ENCODE measurements at places on chromosomes 7 and 10.

DNA sequence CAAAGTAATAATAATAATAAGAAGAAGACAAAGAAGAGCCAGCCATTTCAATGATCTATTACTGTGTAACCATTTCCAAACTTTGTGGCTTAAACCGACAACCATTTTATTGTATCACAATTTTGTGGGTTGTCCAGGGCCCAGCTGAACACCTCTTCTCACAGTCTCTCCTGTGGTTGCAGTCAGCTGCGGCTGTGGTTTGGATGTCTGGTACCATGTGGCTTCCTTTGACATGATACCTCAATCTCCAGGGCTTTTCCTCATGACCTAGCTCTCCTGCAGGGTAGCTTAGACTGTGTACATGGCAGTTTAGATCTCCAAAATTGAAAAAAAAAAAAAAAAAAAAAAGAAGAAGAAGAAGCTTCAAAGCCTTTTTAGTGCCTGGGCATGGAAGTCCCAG lies 72.6 kb upstream of the NFKB2 start:
- DNase-seq = no peak

DNA sequence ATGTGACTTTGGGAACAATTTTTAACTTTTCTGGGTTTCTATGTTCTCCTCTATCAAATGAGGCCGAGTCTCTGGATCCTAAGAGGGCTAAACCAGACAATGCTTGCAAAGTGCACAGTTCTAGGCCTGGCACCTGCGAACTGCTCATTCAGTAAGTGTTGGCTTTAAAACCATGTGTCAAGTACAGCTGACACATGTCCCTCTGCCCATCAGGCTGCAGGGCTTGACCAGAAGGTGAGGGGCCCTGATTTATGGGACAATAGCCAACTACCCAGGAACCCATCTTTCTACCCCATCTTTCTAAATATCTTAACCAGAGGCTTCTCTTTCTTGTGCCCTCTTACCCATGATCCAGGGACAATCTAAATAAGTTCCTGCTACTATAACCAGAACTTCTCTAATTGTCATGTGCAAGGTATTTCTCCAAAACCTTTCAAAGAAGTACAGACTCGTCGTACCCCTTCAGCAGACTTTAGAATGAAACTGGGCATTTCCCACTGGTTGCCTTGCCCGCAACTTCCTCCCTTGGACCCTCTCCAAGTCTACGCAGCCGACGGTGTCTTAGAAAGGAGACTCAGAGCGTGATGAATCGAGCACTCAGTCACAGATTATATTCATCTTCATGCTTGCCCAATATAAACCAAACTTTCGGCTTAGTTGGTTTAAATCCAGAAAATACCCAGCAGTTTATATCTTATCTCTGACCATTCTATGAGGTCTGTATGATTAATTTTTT lies 69.8 kb upstream of the STEAP1B start:
- DNase-seq = no peak

DNA sequence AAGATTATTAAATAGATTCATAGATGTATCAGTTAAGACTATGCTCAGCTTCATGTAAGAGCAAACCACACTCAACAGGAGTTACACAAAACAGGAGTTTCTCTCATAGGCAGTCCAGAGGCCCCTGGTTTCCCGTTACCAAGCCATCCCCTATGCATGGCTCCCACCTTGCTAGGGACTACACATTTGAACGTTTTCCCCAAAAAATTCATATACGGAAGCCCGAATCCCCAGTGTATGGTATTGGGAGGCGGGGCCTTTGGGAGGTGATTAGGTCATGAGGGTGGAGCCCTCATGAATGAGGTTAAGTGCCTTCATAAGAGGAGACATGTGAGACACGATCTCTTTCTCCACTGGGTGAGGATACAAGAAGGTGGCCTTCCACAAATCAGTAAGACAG lies 29.1 kb downstream of the RSU1 start:
- DNase-seq = no peak

DNA sequence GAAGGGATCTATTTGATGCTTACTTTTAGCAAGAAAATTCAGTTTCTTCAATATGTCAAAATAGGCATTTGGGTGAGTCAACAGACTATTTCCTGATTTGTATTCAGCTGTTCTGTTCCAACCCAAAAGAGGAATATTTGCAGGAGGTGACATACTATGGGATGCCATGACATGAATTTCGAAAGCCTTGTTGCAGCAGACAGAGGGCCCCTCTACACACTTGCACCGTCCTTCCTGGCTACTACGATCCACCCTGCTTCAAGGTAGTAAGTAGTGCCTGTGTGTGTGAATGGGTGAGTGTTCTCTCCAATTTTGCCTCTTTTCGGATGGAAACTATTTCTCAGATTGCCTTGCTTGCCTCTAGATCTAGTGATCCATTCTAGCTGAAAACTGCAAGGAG lies 413.0 kb upstream of the ADARB2 start:
- no peak for DNase-seq
